Renal cortical epithelial cell (primary cell): ENCODE measurements at places on chromosomes 12 and 14. TPM values are rescaled to one million over a fixed set of nuclear protein-coding genes. Genes with fewer than 3 reads are reported as not detected.

DNA sequence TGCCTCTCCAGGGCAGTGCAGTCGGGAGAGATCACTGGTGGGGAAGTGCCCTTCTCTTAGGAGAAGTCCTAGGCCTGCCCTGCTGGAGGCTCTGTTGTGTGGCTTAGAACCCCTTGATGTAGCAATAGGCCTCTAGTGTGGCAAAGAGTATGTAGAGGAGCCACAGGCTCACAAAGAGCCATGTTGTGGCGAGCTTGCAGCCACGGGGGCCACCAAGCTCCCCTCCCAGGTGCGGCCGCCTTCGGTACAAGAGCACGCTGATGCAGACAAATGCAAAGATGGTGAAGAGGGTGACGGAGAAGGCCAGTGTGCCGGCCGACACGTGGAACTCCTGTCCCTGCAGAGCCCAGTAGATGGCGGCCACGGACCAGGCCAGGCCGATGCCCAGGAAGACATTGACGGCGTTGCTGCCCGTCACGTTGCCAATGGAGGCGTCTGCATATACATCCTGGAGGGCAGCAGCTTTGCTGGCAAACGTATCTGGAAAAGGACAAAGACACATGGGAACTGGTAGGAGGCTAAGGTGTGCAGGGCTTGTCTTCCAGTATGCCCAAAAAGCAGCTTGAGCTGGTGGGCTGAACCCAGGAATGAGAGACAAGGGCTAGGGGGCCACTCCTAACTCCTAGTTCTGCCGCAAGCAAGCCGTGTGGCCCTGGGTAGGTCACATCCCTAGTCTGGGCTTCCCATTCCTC lies 142.8 kb downstream of the SLC8A3 start:
- DNase-seq = peak; percentile 13

DNA sequence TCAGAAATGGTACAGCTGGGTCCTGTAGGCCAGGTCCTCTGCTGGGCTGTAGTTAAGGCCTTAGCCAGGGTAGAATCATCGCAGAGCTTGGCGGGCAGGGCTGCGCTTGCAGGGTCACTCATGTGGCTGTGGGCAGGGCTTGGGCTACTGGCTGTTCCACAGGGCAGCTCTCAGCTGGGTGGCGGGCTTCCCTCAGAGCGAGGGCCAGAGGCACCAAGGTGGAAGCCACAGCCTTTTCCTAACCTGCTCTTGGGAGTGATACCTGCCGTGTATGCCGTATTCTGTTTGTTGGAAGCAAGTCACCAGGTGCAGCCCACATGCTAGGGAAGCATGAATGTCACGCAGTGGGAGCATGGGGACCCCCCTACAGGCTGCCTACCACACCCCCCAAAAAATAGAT lies 69.8 kb upstream of the RIN3 start:
- no peak for DNase-seq

GRCh38 chr14:95065411-95065810 lies 91.9 kb downstream of the DICER1 start:
- no peak for DNase-seq

DNA sequence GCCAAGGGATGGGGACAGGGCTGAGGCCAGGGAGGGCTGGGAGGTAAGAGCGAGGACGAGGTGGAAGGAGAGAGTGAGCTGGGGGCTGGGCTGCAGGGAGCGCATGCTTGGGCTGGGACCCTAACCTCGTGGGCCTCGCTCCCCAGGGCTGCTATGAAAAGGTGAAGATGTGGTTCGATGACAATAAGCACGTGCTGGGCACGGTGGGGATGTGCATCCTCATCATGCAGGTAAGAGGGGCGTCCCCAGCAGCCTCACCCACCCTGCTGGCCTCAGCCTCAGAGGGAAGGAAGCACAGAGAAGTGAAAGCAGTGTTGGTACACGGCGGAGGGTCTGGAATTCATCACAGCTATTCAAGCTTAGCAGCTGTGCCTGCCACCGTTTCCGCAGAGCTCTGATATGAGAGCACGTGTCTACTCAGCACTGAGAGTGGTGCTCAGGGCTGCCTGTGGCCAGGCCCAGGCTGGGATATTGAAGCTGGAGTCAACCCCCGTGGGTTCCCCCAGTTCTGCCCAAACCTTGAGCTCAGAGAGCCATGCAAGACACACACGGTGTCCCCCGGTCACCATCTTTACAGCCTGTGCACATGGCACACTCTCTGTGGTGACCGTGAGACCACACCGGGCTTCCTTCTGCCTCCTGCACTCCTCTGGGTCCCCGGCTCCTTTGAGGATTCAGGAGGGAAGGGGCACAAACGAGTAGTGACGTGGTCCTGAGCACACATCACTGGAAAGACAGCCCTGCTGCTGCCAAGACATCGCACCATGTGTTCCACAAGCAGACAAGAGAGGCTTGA lies 204.6 kb downstream of the TSPAN9 start:
- no peak for DNase-seq

- DNase-seq = no peak
Observed at GRCh38 chr14:50668826-50669143, 679 bp upstream of the SAV1 start.

GRCh38 chr12:23222801-23223200 lies 597.8 kb downstream of the ETNK1 start:
- no peak for DNase-seq

- peak; percentile 50 for DNase-seq
Observed at GRCh38 chr12:19850346-19851065, 411.2 kb downstream of the AEBP2 start.

DNA sequence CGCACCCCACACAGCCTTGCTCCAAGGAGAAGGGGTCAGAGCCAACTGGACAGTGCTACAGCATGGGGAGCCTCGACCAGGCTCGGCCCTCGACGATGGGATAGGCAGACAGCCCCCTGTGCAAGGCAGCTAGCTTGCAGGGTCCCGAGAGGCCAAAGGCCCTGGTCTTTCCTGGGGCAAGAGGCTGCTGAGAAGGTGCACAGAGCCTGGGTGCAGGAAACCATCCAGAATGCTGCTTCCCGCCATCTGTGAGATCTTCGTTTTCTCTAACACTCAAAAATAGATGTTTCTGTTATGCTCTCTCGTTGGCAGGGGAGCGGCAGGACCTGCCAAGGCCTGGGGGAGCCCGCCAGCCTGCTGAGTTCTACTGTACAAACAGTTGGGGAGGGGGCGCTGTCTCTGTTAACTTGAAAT lies 168.0 kb upstream of the RTL1 start:
- DNase-seq = no peak

DNA sequence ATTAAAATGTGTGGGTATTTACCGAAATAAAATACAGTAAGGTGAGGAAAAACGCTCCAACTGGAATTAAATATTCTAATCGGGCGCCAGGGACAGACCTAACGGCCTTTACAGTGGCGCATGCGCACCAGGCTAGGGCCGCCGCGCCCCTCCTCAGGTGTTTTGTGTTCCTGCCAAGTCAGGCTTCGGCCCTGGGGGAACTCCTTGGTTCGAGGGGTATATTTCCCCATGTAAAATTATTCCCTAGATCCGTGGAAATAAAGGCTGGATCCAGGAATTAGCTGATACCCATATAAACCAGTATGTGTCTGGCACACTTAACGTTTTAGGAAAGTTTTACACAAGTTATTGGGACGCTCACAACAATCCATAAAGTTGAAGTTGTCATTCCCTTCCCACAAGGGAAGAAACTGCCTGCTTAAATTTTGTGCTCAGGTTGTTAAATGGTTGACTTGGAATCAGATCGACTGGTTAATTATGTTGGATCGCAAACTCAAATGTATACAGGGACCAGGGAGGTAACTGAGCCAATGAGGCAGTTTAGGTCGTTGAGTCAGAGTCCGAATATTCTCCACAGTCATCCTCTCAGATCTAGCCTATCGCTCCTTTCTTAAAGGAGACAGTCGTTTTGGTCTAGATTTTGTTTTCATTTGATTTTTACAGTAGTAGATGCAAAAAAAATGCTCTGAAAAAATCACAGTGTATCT lies 621 bp upstream of the ANAPC7 start:
- peak; percentile 45 for DNase-seq

- DNase-seq = no peak
Observed at GRCh38 chr12:50246197-50246865, 37.0 kb downstream of the LIMA1 start.

- DNase-seq = peak; percentile 99
Observed at GRCh38 chr12:69052613-69053408, 119.8 kb upstream of the CPM start.

- no peak for DNase-seq
Observed at GRCh38 chr12:99910342-99910741, 74.4 kb downstream of the ANKS1B start.

DNA sequence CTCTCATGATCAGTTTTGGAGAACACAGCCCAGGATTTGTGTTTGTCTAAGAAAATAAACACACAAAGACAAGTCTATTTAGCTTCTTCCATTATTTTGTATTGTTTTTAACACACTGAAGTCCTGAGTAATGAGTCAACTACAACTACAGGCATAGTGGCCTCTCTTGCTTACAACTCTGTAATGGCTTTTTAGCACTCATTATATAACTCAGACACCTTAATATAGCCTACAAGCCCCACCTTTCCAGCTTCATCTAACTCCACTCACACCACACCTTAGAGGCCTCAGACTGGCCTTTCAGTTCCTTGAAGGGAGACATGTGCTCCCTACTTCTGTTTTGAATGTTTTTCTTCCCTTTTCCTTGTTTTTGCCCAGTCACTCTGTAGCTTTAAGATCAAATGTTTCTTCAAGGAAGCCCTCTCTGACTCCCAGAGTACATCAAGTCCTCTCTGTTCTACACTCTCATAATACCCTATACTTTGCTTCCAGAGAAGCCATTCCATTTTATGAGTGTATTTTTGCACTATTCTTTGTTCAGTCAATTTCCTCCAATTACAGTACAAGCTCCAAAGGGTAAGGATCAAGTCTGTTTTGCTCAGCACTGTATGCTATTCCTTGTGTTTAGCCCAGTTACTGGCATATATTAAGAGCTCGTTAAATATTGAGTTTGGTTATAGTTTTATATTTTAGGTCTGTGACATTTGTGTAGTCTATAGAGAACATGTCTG lies 233.6 kb upstream of the ARHGAP5 start:
- peak; percentile 80 for DNase-seq

DNA sequence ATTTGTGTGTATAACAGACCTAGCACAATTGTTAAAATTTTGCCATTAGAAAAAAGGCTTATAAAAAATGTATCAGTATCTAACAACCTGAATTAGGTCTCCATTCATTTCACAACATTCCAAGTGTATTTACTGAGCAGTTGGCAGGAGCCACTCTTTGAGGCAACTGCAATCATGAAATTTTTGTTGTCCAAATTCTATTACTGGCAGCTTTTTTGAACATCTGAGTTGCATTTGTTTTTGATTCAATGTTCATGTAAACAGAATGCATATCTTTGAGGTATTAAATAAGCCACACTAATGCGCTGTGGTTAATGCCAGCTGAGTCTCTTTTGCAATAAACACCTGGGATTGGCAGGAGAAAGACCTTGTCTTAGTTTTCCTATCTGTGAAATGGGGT lies 8.7 kb downstream of the KITLG start:
- DNase-seq = no peak

DNA sequence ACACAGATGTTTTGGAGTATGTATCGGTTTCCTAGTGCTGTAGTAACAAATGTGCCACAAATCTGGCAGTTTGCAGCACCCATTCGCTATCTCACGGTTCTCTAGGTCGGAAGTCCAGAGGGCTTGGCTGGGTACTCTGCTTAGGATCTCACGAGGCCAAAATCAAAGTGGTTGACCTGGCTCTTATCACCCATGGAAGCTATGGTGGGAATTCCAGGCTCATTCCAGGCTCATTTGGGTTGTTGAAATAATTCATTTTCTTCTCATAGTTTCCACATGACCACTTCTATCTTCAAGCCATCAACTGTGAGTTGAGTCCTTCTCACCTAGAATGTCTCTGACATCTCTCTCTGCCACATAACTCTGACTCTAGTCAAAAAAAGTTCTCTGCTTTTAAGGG lies 431.0 kb upstream of the TMPO start:
- DNase-seq = no peak

- no peak for DNase-seq
Observed at GRCh38 chr12:78683031-78683430, 181.5 kb upstream of the SYT1 start.

DNA sequence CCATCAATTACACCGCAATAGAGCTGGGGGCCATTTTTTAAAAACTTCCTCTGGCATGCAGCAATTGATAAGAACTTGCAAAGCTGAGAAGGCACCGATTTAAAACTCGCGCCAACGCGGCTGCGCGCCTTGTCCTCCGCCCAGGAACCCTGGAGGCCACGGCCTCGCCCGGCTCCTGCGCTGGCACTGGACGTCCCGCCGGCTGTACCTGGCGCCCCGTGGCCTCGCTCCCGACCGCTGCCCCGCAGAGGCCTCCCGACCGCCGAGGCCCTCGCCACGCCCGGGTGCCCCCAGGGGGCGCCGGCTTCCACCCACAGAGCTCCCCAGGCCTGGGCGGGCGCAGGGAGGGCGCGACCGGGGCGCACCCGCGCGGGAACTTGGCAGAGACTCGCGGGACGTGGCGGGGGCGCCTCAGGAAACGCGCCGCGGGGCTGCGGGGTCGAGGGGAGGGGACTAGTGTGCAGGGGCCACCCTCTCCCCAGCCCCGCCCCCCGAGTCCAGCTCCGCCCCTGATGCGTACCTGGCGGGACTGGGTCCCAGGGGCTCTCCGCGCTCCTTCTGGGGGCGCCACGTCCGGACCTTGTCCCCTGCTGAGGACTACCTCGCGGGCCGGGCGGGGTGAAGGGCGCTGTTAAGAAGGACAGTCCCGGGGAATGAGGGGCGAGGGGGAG lies 65.7 kb downstream of the TNFAIP2 start:
- DNase-seq = no peak

DNA sequence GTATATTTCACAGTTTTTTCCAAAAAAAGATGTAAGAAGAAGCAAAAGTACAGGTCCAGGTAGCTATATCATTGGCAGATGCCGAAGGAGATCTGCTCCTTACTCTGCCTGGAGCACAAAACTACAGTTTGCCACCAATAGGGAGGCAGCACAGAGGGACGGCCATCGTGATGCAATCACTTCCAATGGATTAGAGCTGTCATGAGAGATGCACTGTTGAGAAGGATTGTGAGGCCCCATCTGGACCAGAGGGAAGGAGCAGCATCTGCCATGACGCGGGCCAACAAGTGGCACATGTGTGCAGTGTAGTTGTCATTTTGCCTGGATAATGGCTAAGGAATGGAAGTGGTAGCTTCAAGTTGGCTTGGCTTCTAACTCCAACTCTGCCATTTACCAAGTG lies 318.8 kb upstream of the FKBP4 start:
- DNase-seq = no peak

DNA sequence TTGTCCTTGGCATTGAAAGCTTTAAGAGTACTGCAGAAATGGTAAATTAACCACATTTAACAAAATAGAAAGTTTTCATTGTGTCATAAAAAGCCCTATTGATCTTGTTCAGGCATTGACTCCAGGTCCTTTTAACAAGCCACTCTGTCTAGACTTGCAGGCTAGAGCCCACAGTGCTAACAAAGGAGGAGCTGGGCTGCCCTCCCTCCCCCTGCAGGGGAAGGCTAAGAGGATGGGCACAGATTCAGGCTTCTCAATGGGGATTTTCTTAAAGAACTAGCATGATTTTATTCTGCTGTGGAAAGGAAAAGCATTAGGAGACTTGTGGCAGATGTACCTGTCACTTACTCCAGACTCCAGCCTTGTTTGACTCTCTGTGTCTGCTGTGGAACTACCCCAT lies 463.6 kb downstream of the NRXN3 start:
- no peak for DNase-seq

The TNFAIP2 gene
- 530 and 1,373 TPM in 2 replicates for total RNA-seq

The MANSC1 gene
- 0.35 and 1.8 TPM in 2 replicates for total RNA-seq

The SIRT4 gene
- total RNA-seq = 1.0 and 2.4 TPM in 2 replicates

The HCAR2 gene
- total RNA-seq = under 0.01 TPM in 1 of 2 replicates, not detected in the other

The TNS2 gene
- 1.7 and 18.3 TPM in 2 replicates for total RNA-seq

The RASAL1 gene
- 16.3 and 36.5 TPM in 2 replicates for total RNA-seq

The FAM90A1 gene
- total RNA-seq = 0.10 TPM in 1 of 2 replicates, not detected in the other

The BRI3BP gene
- total RNA-seq = 14.1 TPM in 2 replicates

The PRH2 gene
- not detected in 2 replicates for total RNA-seq
